Aorta (tissue), 5 donors: ENCODE measurements at places on chromosomes 3 and 15. TPM values are rescaled to one million over a fixed set of nuclear protein-coding genes. Genes with fewer than 3 reads are reported as not detected.

DNA sequence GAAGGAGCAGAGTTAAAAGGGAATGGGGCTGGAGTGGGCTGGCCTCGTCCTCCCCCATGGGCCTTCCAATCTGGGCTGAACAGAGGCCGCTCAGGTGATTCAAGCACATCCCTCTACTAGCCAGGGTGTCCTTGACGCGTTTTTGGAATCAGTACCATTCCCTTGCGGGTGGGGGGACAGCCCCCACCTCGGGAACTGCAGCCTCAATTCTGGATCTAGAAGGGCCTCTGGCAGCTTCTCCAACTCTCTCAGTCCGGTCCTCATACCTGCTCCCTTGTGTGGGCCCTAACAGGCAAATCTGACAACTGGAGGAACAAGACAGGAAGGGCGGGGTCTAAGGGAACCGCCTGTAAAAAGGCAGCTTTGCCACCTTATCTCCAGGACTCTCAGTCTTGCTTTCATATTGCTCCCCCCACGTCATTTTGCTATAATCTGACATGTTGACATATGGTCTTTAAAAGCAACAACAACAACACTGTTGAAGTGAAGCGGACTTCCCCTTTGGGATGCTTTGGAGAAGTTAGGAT, 802 bp upstream of the CHRNB4 start:
- H3K27me3 ChIP-seq = no peaks in the 10 kb centered on the region
- no peak overlapping the region for H3K27ac ChIP-seq
- H3K4me3 ChIP-seq = no peak overlapping the region
- H3K36me3 ChIP-seq = no peaks in the 10 kb centered on the region
- no peak for DNase-seq

- H3K27ac ChIP-seq = peak overlapping the region; percentile 90
- no peaks in the 10 kb centered on the region for H3K27me3 ChIP-seq
- DNase-seq = peak; percentile 89
- peak overlapping the region; percentile 68 for H3K4me3 ChIP-seq
- no peaks in the 10 kb centered on the region for H3K4me1 ChIP-seq
- no peaks in the 10 kb centered on the region for H3K36me3 ChIP-seq
These were observed 435 bp downstream of the ALDH1L1 start for GRCh38 chr3:126179825-126180476.

DNA sequence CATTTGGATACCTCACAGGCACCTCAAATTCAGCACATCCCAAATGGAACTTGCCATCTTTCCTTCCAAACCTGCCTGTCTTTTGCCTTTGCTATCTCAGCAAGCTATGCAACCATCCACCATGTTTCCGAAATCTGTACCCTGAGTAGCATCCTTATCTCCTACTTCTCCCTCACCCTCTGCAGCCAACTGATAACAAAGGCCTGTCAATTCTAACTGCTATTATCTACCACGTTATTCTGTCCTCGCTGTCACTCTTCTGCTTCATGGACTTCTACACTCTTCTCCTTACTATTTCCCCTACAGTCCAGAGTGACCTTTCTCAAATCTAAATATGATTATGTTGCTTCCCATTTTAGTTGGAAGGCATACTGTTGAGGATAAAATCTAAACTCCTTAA, 25.5 kb upstream of the TAFA4 start:
- H3K27me3 ChIP-seq = no peaks in the 10 kb centered on the region
- no peak for DNase-seq
- no peak overlapping the region for H3K27ac ChIP-seq

CORO2B gene
- 9.2 TPM for total RNA-seq

ALAS1 gene
- 34.5 TPM for total RNA-seq

TRANK1 gene
- 24.9 TPM for total RNA-seq

DNA sequence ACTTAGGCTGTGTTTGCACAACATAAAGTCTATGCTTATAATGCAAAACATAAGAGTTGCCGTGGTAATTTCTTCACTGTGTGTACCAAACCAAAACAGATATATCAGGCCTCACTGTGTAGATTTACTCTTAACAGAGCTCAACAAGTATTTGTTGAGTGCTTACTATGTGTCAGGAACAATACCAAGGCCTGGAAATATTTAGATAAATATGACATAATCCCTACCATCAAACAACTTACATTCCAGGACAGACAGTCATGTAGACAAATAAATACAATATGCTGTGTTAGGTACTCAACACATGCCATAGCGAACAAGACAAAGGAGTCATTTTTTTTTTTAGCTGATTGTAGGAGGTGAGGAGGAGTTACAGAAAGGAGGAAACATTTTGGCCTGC, 554.0 kb downstream of the NSUN3 start:
- no peak overlapping the region for H3K27ac ChIP-seq
- H3K27me3 ChIP-seq = no peaks in the 10 kb centered on the region
- no peak overlapping the region for H3K4me3 ChIP-seq
- no peak for DNase-seq
- H3K4me1 ChIP-seq = no peaks in the 10 kb centered on the region
- H3K36me3 ChIP-seq = no peaks in the 10 kb centered on the region

GRCh38 chr3:60064210-60065178, 1014.7 kb upstream of the CFAP20DC start:
- H3K27me3 ChIP-seq = no peaks in the 10 kb centered on the region
- H3K4me3 ChIP-seq = no peak overlapping the region
- no peak overlapping the region for H3K27ac ChIP-seq
- no peaks in the 10 kb centered on the region for H3K4me1 ChIP-seq

PGBD4 gene
- 1.7 TPM for total RNA-seq

DNA sequence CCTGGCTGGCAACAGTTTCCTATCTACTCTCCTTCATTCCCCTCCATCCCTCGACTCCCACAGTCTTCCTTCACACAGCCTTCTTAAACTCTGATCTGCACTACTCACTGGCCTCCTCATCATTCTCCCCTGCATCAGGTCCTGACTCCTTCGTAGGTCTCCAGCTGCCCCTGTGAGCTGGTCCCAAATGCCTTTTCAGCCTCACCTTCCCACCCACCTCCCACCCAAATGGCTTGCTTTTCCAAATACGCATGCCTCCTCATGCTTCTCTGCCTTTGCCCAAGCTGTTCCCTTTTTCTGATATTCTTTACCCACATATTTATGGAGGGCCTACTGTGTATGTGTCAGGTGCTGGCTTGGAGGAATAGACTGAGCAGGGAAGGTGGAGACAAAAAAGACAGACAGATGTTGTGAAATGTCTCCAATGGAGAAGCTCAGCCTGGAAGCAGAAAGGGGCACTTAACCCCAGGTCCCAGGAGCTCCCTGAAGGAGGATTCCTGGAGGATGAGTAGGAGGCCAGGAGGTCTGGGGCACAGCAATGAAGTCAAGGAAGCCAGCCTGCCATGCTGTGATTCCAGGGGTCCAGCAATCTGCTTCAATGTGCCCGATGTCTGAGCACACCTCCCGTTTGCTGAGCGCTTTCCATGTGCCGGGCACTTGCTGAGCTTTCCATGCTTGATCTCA, 252.2 kb downstream of the SHQ1 start:
- no peaks in the 10 kb centered on the region for H3K4me1 ChIP-seq
- no peak for DNase-seq
- no peaks in the 10 kb centered on the region for H3K36me3 ChIP-seq

DNA sequence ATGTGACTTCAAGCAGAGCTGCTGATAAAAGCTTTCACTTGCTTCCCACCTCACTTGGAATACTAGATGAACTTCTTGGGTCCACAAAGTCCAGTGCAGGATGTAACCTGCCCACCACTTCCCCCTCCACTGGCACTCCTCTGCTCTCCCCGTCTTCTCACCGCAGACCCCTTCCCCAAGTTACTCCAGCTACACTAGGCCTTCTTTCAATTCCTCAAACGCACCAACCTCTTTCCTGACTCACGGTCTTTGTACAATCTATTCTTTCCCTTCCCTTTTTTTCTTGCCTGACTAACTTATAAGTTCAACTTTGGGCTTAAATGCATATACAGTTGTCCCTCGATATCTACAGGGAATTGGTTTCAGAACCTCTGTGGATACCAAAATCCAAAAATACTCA, 5.2 kb upstream of the ATP13A3 start:
- H3K27ac ChIP-seq = no peak overlapping the region
- no peaks in the 10 kb centered on the region for H3K27me3 ChIP-seq
- no peak overlapping the region for H3K4me3 ChIP-seq
- H3K36me3 ChIP-seq = no peaks in the 10 kb centered on the region
- no peaks in the 10 kb centered on the region for H3K4me1 ChIP-seq

GRCh38 chr3:58874248-58874741, 175.5 kb downstream of the CFAP20DC start:
- no peaks in the 10 kb centered on the region for H3K36me3 ChIP-seq
- no peaks in the 10 kb centered on the region for H3K4me1 ChIP-seq
- H3K27ac ChIP-seq = no peak overlapping the region
- no peak for DNase-seq

PLA2G4E gene
- total RNA-seq = not detected

DNA sequence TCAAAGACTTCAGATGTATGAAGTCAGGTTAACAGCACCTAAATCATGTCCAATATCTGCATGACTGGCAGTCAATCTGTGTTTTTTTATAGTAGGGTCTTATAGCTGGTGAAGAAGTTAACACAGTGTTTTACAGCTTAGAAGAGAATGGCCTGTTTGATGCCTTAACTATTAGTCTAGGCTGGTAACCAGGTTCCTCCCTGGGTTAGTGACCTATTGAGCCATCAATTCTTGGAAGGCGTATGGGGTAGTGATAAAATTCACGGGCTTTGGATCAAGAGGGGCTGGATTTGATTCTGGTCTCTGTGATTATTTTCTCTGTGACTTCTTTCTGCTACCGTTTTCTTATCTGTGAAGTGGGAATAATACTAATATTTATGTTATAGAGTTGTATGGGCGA, 16.0 kb upstream of the TNFSF10 start:
- H3K27ac ChIP-seq = no peak overlapping the region
- H3K4me3 ChIP-seq = no peak overlapping the region
- H3K36me3 ChIP-seq = no peaks in the 10 kb centered on the region
- H3K27me3 ChIP-seq = no peaks in the 10 kb centered on the region

GRCh38 chr3:61250784-61251173, 473 bp downstream of the FHIT start:
- H3K27me3 ChIP-seq = no peaks in the 10 kb centered on the region
- DNase-seq = no peak
- peak overlapping the region; percentile 45 for H3K4me3 ChIP-seq
- H3K36me3 ChIP-seq = no peaks in the 10 kb centered on the region

GRCh38 chr3:52915294-52915693, 17.9 kb upstream of the STIMATE start:
- H3K27ac ChIP-seq = no peak overlapping the region
- H3K4me3 ChIP-seq = no peak overlapping the region
- no peak for DNase-seq
- H3K27me3 ChIP-seq = no peaks in the 10 kb centered on the region
- no peaks in the 10 kb centered on the region for H3K4me1 ChIP-seq

DNA sequence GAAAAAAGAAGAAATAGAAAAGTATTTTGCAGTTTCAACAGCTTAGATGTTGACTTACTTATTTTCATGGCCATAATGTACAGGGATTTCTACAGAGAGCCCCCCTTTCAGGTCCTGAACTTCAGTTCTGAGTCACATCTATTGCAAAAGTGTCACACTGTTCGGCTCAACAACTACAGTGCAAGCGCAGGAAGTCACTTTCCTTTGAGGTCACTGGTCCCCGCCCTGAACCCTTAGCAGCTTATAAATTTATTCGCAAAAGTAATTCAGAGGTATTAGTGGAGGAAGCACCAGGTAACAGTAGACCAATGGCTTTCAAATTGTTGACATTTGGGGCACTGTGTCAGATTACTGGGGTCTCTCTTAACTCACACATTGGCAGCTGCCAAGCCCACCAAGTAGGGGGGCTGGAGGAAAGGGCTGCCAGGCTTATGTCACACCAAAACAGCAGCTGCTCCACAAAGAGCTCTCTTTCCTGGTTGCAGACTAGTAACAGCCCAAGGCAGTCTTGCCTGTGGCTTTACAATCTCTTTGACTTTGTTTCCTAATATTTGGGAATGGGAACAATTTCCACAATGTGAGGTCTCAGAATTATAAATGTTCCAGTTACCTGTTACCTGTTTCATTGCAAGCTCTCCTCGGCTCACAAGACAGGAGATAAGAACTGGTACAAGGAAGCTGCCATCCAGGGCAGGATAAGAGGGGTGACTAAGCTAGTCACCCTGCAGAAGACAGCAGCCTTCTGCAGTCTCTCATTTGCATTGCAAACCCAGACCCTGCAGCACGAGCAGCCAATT, 130.2 kb upstream of the STRIT1 start:
- no peaks in the 10 kb centered on the region for H3K36me3 ChIP-seq
- DNase-seq = no peak
- H3K4me1 ChIP-seq = no peaks in the 10 kb centered on the region
- no peaks in the 10 kb centered on the region for H3K27me3 ChIP-seq

- no peaks in the 10 kb centered on the region for H3K27me3 ChIP-seq
- H3K4me1 ChIP-seq = no peaks in the 10 kb centered on the region
These were observed 749.6 kb downstream of the AGBL1 start for GRCh38 chr15:86829245-86829644.

FAM107A gene
- 10.2 TPM for total RNA-seq

DNA sequence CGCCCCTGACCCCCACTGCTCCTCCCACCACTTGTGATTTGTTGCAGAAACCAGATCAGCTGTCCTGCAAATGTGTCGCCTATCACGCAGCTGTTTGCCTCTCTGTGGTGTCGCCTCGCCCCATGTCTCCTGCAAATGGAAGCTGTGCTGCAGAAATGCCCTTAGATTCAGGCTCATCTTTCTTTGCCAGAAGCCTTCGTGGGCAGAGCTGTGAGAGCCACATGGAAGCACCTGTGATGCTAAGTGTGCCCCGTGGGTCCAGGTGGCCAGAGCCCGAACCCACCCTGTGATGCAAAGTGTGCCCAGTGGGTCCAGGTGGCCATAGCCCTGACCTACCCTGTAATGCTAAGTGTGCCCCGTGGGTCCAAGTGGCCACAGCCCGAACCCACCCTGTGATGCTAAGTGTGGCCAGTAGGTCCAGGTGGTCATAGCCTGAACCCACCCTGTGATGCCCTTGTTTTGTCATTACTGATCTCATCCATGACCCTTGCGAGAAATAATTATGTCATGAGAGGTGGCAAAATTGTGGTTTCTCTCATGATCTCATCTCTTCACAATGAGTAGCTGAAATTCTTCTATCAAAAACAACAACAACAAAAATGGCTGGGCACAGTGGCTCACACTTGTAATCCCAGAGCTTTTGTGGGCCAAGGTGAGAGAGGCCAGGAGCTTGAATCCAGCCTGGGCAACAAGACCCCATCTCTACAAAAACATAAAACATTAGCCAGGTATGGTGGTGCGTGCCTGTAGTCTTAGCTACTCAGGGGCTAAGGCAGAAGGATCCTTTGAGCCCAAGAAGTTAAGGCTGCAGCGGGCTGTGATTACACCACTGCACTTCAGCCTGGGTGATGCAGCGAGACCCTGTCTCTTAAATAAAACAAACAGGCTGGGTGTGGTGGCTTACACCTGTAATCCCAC, 187.4 kb downstream of the GOLGA6L6 start:
- no peak overlapping the region for H3K27ac ChIP-seq
- DNase-seq = peak; percentile 46
- no peaks in the 10 kb centered on the region for H3K4me1 ChIP-seq
